Liver (tissue), 10 donors: ENCODE measurements at places on chromosomes 2 and 18. TPM values are rescaled to one million over a fixed set of nuclear protein-coding genes. Genes with fewer than 3 reads are reported as not detected.
A peak's percentile ranks its signal among the peaks of the same experiment; 100 is the strongest.

DNA sequence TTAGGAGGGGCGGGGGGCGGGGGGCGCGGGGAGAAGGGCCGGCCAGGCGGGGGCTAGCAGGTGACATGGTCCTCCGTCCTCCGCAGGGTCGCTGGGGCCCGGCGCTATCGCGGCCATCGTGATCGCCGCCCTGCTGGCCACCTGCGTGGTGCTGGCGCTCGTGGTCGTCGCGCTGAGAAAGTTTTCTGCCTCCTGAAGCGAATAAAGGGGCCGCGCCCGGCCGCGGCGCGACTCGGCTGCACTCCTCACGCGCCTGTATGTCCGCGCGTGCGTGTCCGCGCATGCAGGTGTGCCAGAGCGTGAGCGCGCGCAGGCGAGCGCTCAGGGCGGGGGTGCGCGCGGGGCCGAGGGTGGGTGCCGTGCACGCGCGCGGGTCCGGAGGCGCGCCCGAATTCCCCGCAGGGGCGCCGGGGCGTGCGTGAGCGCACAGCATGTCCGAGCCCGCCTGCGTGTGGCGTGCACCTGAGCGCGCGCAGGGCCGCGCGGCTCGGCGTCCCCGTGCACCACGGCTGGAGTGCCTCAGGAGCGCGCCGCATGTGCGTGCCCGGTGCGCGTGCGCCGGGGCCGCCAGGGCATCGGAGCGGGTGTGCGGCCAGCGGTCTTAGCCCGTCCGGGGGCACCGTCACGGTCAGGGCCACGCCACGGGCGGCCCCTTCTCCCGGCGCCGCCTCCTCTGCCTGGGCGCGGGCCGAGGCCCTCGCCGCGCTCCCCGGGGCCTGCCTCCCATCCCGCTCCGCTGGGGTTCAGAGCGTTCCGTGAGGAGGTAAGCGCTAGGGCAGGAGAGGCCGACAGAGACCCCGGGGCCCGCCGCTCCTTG lies 6.3 kb downstream of the SNORC start:
- DNase-seq, result no peak

- no peak for DNase-seq
Observed at GRCh38 chr2:146503366-146503765, 1341.5 kb upstream of the ACVR2A start.

DNA sequence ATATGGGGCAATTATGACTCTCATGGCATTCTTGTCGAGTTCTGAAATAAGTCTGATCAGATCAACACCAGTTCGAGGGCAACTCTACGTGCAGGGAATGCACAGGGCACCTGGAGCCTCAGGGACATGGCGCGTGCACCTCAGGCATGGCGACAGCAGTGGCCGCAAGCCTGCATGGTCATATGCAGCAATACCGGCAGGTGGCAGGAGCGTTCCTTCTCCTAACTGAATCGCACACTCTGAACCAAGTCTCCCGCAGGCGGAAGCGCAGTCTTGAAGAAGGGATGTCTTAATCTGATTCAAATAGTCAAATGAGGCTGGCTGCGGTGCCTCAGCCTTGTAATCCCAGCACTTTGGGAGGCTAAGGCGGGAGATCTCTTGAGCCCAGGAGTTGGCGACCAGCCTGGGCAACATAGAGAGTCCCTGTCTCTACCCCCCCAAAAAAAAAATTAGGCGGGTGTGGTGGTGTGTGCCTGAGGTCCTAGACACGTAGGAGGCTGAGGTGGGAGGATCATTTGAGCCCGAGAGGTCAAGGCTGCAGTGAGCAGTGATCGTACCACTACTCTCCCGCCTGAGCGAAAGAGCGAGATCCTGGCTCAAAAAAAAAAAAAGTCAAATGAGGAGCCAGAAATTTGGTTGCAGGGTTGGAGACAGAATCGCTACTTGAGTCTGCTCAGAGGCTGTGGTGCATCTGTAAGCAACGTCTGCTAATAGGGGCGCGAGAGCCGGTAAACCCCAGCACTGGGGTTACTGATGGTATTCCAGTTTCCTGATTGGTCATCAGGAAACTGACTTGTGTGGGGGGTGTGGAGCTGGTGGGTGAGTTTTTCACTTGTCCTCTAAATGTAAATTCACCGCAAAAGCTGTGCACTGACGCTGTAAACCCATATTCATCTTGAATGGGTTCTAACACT lies 28.8 kb downstream of the FHL2 start:
- DNase-seq, result peak; percentile 84

DNA sequence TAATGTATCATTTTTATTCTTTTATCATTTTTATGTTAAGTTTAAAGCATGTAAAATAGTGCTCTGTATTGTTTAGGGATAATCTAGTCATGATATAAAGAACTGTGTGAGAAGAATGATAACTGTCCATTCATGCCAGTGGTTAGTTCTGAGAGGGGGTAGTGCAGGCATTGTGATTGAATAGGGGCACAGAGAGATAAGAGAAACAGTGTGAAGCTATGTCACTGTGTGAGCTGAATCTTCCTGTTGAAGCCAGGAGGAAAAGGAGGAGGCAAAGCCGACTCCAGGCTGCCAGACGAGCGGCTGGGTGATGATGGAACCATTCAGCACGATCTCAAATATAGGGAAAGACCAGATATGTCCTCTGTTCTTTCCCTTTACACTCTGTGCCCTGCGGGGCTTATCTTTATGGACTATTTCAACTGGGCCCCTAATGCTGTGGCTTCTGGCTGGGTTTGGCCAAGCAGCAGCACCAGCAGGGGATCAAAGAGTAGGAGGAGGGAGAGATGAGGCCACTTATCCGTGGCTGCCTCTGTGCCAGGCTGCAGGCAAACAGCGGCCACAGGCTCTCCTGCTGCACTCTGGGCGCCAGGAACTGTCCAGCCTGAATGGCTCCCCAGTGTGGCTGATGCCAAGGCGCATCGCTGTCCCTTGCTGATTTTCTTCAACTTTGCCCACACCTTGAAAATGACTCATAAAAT lies 128.0 kb downstream of the SPP2 start:
- no peak for DNase-seq

DNA sequence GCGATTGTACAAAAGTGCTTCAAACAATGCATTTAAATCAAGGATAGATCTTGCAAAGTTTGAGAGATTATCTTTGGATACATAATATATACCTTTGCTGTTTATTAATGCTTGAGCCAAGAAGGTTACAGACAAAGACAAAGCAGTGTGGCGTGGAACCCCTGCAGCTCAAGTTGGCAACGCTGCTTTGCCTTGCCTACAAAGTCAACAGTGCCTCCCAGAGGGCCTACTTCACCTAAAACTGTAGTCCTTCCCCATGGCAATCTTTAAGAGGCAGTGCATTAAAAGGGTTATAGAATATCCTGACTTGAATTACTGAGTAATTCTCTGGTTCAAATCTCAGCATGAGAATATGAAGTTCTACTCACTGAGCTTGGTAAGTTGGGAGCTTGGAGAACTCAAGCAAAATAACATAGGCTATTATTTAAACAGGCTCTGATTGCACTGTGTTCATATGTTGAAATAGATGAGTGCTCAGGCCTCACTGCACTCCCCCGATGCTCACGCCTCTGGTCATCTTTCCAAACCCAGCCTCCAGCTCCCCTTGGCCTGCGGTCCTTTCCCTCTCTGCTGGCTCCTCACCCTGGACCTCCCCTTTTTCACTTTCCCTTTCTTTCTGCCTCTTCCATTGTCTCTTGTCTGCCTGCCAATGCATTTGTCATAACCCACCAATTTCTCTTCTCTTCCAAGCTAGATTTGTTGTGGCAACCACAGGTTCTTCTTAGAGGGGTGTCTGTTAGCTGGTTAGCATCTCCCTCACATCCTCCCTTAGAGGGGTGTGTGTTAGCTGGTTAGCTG lies 96.5 kb downstream of the MYT1L start:
- no peak for DNase-seq

- no peak for DNase-seq
Observed at GRCh38 chr2:22748909-22749308, 636.1 kb upstream of the KLHL29 start.

Gene DLX1
- total RNA-seq, result not detected

Gene PER2
- 12.5 TPM for total RNA-seq
